ENCODE measurements at places on chromosomes 7 and 10.

GRCh38 chr7:42934291-42934690, 2.1 kb downstream of the MRPL32 start:
- DNase-seq: no peak

DNA sequence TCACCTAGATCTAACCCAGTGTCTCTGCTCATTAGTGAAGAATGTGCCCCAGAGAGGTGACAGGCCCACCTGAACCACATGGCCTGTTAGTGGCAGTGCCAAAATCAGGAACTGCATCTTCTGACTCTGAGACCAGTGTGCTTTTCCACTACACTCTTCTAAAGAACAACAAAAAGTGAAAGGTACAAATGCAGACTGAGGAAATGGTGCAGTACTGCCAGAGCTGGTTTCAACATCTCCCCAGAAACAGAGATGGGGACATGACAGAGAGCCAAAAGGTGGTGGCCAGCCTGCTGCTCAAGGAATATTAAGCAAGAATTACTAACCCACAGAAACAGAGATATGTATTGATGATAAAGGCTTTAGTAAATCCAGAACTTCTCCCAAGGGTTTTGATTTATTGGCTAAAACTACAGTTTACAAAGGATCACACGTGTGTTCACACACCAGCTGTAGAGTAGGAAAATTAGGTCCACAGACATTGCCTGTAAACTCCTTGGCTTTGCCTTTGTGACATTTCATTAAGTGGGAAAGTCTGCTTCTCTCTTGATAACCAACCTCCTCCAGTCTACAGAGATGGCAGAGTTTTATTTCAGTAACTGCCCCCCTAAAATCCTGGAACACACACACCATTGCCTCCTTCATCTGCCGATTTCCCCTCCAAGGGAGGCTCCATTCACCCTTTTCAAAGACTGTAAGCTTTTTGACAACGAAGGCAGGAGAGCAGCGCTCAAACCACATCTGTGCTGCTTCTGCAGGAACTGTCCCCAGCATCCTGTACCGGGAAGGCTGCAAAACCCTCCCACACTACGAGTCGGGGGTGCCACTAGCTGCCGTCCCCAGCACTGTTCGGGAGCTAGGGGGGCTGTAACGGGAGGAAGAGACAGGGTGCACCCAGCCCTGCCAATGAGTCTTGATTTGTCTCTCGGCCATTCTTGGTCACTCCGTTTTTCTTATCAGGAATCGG, 29.8 kb downstream of the GSDME start:
- DNase-seq: no peak

GRCh38 chr10:34235164-34235832, 579.8 kb downstream of the PARD3 start:
- DNase-seq: no peak

GRCh38 chr10:27550823-27551222, 46.7 kb downstream of the RAB18 start:
- no peak for DNase-seq

GRCh38 chr7:27587429-27587828, 75.3 kb downstream of the HIBADH start:
- DNase-seq: no peak

GRCh38 chr10:1520909-1521565, 216.3 kb downstream of the ADARB2 start:
- DNase-seq: no peak

GRCh38 chr7:67809586-67809985, 813.0 kb downstream of the TYW1 start:
- no peak for DNase-seq

DNA sequence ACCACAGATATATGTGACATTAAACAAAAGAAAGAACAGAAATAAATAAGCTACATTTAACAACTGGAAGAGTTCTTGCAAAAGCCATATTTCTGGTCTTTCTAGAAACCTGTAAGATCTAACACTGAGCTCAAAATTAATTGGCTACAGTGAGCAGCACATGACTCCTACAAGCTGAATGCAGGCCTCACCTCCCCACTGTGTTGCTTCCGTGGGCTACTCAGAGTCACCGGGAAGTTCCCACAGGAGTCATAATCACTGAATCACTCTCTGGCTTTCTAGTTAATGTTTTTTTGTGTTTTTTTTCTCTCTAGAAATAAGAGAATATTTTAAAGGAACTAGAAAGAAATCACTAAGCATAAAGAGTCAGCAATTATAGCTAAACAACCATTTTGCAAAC, 10.2 kb upstream of the MRPS24 start:
- DNase-seq: no peak

GRCh38 chr10:12797471-12798262, 203.8 kb downstream of the CCDC3 start:
- no peak for DNase-seq

DNA sequence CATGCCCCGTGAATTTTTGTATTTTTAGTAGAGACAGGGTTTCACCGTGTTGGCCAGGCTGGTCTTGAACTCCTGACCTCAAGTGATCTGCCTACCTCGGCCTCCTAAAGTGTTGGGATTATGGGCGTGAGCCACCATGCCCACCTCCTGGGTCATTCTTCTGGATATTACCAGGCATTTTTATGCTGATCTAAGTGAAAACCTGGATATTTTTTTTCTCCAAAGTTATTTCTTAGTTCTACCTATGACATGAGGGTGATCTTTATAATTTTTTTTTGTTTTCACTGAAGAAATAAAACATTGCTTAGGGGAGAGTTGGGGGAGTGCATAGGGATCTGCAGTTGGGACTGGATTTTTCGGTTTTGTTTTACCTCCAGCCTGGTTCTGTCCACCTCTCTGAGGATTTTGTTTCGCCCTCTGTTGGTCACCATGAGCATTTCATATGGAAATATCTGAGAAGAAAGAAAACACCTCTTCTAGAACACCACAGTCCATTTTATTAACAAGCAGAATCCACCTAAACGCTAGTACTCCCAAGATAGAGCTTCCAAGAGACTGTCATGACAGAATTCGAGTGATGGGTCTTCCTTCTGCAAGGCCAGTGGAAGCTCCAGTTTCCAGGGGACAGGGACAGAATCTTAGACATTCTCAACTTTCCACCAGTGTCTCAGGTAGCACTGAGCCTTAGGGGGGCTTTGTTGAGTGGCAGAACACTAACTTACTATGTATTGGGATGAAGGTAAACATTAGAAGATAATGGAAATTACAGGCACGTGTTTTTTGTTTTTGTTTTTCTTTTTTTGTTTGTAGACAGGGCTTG, 33.4 kb upstream of the AFAP1L2 start:
- DNase-seq: no peak

- DNase-seq: no peak
Measured at GRCh38 chr7:55172881-55173609, 154.2 kb downstream of the EGFR start.

DNA sequence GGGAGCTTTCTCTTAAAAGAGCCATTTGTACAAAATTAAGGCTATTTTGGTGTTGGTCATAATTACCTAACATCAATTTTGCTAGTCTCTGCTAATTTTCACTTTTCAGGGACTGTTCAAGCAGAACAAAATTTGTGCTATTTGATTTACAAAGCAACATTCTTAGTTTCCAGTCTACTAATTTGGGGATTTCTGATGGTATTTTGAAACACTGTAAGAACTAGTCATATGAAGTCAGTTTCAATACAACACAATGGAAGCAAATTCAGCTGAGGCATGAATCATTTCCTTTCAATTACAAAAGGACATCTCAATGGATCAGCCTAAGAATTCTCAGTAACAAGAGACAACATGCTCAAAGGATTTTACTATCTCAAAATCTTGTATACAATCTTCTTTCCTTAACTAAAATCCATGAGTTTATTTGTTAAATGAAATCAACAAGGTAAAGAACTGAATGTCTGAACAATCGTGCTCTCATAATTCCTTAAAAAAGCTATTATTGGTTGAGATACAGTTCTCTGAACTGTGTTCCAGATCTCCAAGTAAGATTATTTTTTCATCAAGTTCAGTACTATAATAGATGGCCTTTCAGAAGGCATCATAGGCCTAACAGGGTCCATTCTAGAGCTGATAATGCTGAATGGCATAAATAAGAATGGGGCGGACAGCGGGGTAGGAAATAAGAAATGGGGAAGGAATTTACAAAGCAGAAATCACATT, 144.6 kb downstream of the NRCAM start:
- DNase-seq: no peak

DNA sequence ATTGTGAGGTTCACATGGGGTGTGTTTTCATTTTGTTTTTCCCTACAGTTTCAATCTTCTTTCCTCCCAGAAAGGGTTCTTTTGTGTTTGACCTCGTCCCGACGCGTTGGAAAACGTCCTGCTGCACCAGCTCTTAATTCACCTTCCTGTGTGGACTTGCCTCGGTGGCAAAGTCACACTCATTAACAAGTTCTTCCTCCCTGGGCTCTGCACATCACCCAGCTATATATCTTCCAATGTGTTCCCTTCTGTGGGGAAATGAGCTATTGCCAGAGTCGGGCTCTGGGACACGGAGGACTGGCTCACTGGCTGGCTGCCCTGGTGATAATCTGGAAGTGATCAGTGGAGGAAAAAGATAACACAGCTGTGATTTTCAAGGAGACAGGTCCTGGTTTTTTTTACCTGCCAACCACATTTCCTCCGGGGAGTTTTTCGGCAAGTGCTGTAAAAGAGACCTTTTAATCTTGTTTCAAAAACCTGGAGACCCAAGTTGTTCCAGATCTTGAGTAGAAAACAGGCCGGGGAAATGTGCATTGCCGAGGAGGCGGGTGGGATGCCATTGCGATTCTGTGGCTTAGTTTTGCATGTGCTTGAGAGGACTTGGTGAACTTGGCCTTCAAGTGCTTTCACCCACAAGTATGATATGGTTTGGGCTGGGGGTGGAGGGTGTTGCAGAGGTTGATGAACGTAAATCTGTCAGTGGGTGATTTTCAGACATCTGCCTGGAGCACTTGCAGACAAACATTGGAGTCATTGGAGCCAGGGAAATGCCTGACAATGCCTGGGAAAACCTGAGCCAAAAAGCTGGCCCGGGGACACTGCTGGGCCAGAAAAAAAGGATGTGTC, 96.5 kb upstream of the CREB5 start:
- no peak for DNase-seq
